ENCODE measurements at places on chromosomes 5 and 9.

DNA sequence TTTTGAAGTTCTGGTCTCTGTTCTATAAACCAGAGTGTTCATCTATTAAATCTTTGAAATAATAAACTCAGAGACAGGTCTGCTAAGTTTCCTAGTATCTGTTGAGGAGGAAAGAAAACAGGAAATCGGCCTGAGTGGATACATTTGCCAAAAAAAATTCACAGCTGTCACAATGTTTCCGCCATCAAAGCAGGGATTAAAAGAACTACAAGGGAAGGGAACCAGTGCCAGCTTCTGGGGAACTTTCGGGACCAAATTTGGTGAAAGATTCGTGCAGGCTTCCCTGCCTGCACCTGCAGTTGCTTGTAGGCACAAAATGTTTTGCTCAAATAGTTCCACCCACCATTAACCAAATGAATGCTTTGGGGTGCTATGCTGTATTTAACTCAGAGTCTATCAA lies 267.5 kb downstream of the MSX2 start:
- no peak for DNase-seq

- no peak for DNase-seq
These were observed 105.4 kb downstream of the LPAR1 start for GRCh38 chr9:110932863-110933262.

DNA sequence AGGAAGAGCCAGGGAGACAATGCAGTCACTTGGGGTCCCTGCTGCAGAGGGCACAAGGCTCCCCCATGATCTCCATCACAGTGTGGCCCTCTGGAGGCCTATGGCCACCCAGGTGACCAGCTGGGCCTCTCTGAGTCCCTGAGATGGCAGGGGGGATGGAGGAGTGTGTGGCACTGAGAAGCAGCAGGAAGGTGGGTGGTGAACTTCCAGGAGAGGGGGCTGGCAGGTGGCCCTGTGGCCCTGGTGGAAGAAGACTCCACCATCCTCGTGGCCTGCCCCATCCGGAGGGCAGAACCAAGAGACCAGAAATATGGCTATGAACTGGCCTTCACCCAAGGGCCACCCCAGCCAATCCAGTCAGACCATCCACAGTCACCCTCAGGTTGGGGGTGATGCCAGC lies 31.7 kb upstream of the AFAP1L1 start:
- no peak for DNase-seq

DNA sequence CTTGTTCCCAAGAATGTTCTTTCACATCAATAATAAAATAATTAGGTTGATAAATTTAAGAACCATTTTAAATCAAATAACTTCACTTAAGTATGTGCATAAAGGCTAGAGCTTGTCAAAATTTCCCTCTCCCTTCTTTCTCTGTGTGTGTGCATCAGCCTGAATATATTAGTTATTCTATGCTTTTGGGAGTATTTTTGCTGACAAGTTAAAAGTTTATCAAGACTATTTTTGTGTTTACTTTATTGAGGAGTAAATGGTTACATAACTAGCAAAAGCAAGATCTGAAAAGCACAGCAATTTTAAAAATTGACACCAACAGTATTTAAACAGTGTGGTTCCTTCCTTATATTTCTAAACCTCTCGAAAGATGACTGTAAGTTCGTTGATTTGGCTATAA lies 261.7 kb downstream of the ISL1 start:
- DNase-seq = no peak

- DNase-seq = no peak
These were observed 102.2 kb upstream of the EQTN start for GRCh38 chr9:27398982-27399653.

DNA sequence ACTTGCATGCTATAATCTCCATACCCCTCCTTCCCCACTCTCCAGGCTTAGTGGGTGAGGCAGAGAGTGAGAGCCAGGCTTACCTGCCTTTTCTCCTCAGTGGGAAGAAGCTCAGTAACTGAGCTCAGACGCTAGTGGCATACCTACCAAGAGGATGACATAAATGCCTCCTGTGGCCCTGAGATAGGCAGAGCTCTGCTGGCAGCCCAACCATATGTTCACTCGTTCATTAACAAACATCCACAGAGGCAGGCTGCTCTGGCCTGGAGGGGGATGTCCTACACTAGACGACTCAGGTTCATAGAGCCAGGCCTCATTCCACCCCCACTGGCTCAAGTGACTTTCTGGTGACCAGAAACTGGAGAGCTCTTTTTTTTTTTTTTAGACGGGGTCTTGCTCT lies 81.3 kb downstream of the THBS4 start:
- peak; percentile 5 for DNase-seq

GRCh38 chr5:41246376-41246775 lies 33.0 kb upstream of the C6 start:
- DNase-seq = no peak

- DNase-seq = peak; percentile 89
These were observed 49.0 kb upstream of the TNPO1 start for GRCh38 chr5:72767289-72768010.

GRCh38 chr9:121577166-121577565 lies 74.3 kb upstream of the DAB2IP start:
- no peak for DNase-seq

DNA sequence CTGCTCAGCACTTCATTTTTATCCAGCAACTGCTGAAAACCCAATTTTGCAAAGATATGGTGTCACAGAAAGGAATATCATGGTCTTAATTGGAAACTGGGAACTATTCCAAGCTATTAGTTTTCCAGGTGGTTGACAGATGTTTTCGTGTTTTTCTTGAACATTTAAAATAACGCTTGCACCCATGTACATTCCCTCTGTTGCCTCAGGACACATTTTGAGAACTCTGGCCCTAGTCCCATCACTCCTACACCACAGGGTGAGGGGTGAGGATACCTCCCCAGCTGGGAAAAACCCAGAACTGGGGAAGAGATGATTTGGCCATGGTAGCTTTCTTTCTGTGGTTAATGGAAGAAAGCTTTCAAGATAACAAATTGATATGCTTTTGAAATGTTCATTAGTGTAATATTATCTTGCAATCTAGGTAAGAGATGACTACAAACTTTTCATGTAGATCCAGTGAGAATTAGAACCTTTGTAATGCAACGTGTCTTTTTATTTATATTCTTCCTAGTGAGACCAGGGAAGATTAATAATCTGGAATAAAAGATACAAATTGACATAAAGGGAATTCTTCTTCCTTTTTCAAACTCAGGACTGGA lies 627.0 kb downstream of the RAB3C start:
- DNase-seq = no peak

DNA sequence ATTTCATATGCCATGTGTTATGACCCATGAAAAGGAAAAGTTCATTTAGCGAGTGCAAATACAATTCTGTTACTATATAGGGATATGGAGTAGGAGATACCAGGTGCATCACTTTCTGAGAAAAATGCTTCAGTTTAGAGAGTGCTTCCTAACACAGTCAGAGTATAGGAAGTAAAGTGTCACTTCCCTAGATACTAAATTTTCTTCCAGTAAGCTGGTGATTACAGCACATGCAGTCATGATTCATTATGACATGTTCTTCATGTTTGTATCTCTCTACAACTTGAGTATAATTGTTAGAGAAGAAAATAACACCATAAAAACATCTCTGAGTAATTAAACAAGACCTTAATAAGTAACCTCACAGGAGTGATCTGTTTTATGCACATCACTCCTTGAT lies 837.0 kb downstream of the DNAH5 start:
- no peak for DNase-seq

GRCh38 chr9:89154651-89155336 lies 23.8 kb downstream of the SHC3 start:
- no peak for DNase-seq

DNA sequence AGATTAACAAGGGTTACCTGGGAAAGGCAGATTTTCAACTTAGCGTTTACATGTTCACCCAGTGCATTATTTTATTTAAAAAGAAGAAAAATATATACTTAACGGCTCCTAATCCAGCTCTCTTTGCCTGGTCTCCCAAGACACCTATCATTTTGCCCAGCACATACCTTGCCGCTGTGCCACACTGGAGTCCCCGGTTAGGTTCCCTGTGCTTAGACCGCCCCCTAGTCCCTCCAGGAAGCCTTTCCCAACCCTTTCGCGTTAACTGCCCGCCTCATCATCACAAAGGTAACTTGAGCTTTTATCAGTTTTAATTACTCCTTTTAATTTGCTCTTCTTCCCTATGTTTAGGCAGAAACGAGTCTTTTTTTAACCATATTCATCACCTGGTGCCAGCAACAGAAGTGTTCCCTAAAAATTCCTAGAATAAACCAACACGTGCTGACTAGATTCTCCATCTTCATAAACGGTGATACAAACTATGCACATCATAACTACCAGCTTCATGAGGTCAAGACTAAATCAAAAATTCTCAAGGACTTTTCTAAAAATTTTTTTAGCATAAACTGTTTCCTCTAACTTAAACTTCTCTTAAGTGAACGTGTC lies 19.7 kb downstream of the DNAJA1 start:
- peak; percentile 64 for DNase-seq

- no peak for DNase-seq
These were observed 20.1 kb downstream of the DIAPH1 start for GRCh38 chr5:141598391-141599345.

DNA sequence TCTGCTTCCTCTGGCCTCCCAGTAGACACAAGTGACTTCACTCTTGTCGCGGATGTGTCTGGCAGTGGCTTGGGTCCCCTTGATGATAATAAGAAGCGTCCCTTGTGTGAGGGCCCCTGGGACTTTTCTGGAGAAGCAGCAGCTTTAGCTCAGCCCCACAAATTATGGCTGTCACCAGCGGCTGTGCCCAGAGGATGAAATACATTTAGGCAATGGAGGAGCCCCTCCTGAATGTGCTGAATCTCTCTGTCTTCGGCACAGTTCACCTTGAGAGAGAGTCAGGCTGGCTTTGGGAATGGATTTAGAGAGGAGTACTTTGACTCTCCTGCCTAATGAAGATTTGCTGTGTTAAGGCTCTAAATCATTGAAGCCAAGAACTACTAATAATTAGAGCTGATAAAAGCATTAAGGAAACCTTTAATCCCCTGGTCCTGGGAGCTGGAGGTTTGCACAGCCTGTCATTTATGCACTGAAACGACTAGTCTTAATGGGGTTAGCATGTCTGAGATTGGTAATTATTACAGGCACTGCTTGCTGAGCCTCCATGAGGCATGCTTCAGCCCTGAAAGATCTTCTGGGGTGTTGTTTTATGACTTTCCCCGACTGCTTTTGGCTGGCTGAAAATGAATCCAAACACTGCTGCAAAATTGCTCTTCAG lies 127.0 kb downstream of the TENT4A start:
- peak; percentile 98 for DNase-seq

GRCh38 chr5:79621056-79621455 lies 8.8 kb downstream of the TENT2 start:
- no peak for DNase-seq

- no peak for DNase-seq
These were observed 45.3 kb downstream of the FNIP1 start for GRCh38 chr5:131751506-131751905.

GRCh38 chr5:40733434-40733833 lies 22.3 kb downstream of the TTC33 start:
- peak; percentile 60 for DNase-seq

GRCh38 chr5:142400415-142400814 lies 75.6 kb upstream of the SPRY4 start:
- no peak for DNase-seq

GRCh38 chr5:66597183-66597757 lies 1.1 kb downstream of the MAST4 start:
- peak; percentile 4 for DNase-seq

DNA sequence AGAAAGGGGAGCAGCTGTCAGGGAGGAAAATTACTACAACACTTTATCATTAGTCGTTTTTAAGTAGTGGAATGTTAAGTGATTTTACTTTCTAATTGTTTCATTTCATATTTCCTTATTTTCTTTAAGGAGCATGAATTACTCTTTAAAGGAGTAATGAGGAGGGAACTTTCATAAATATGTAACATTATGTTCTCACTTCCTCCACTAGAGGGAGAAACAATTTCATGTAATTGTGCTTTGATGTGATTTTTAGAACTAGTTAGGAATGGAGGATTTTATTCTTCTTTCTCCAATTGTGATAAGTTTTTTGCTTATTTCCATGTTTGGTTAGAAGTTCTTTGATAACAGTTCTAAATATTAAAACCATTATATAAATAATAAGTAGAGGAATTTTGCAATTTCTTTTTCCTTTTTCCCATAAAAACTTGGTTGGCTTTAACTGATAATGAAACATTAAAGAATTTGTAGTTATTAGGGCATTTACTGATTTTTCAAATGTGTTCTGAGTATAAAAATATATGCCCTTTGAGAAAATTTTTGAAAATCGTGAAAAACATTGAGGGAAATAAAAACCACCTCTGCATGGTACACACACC lies 25.6 kb downstream of the CEP78 start:
- peak; percentile 26 for DNase-seq

GRCh38 chr9:93116072-93116961 lies 17.7 kb downstream of the NINJ1 start:
- no peak for DNase-seq

DNA sequence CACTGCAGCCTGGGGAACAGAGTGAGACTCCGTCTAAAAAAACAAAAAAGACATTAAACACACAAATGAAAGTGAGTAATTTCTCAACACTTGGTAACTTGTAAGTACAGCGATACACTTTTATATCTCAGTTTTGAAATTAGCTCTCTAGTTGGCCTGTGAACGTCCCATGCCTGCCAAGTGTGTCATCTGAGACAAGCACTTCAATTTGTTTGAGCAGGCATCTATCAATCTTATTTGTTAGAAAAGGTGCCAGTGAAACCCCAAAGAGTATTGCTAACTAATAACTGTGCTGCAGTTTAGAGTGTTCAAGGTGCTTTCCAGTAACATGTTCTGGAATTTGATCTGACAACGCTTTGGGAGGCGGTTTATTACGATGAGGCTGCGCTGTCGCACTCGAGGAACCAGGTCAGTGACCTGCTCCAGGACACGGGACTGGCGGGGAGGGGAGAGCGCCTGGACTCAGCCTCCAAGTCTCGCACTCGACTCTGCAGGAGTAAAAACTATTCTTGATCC lies 1.1 kb upstream of the SPIN1 start:
- no peak for DNase-seq

GRCh38 chr5:67364381-67364970 lies 167.9 kb upstream of the CD180 start:
- DNase-seq = no peak

- no peak for DNase-seq
These were observed 23.1 kb downstream of the FGFR4 start for GRCh38 chr5:177109810-177110209.

DNA sequence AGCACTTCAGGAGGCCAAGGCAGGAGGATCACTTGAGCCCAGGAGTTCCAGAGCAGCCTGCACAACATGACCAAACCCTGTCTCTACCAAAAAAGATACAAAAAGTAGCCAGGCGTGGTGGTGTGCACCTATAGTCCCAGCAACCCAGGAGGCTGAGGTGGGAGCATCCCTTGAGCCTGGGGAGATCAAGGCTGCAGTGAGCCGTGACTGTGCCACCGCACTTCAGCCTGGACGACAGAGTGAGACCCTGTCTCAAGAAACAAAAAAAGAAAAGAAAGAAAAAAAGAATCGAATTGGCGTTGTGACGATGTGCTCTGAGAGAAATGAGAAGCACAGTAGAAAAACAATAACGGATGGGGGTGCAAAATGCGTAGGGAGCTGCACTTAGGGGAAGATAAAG lies 101.4 kb downstream of the NDFIP1 start:
- DNase-seq = no peak

- no peak for DNase-seq
These were observed 29.4 kb upstream of the SYNPO start for GRCh38 chr5:150611026-150611425.

- DNase-seq = peak; percentile 71
These were observed 187.4 kb downstream of the MAN2A1 start for GRCh38 chr5:109876941-109877669.
